ENCODE measurements at places on chromosomes 1 and 21.

- no peak for DNase-seq
Measured at GRCh38 chr1:219713981-219714381, 101.1 kb upstream of the ZC3H11B start.

DNA sequence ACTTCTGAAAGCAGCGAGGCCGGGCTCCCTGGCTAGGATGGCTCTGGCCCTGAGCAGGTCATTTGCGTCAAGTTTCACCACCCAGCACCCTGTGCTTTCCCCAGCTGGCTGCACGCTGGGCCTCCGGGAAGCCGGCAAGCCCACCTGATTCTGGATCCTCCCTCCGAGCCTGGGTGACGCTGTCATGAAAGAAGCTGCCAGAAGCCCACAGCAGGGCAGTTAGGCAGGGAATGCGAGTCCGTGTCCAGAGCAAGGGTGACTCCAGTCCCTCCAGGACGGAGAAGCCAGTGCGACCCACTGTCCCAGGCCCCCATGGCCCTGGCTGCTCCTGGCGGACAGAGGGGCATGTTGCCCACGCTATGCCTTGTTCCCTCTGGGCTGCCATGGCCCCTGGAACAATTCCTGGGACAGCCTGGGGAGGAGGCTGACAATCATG lies 44.4 kb upstream of the PCBP3 start:
- DNase-seq, result no peak

DNA sequence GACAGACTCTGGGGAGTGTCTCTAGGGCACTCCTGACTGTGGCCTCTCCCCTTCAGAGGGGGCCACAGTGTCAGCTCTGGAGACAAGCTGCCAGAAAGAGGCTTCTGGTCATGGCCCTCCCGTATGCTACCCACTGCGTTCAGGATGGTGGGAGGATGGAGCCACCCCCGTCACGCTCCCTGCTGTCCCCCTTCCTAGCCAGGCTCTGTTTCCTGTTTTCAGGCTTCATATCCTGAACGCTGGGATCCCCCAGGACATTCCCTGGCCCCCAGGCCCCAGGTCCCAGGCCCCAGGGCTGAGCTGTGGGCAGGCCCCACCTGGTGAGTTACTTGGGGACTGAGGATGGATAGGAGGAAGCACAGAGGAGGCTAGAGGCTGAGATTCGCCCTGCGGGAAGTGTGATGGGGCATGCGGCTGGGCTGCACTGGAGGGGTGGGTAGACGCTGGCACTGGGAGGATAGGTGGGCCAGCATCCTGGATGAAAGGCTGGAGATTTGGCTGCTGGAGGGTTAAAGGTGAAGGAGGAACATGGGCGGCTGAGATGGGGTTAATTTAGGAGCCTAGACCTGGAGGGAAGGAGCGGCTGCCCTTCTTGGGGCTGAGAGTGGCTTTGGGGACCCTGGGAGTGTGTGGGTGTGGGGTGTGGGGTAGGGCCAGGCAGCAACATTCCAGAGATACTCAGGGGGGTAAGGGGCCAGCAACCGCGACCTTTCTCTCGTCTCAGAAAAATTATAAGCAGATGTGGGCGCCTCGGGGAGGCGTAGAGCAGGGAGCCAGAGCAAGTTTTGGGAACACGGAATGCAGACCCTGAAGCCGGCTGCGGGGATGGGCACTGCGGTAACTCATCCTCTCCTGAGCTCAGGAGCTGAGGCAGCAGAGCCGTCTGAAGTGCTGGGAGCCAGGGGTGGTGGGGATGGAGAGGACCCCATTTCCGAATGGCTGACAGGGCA lies 8.7 kb downstream of the PEAR1 start:
- DNase-seq, result no peak

DNA sequence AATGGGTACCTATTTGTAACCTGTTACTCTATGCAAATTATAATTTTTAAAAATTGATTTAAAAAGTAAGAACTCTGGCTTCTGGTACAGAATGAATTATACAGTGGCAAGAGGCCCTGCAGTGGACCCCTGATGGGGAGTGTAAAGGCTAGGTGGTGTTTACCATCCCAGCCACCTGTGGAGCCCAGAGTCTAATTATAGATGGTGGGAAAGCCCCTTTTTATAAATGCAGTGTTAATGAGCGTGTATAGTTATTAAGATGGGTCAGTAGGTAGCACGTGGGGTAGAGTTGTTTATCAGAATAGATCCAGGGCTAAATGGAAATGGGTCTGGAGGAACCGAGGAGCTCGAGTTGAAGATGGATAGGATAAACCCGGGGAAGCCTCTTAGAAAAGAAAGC lies 13.9 kb upstream of the PRELP start:
- no peak for DNase-seq

DNA sequence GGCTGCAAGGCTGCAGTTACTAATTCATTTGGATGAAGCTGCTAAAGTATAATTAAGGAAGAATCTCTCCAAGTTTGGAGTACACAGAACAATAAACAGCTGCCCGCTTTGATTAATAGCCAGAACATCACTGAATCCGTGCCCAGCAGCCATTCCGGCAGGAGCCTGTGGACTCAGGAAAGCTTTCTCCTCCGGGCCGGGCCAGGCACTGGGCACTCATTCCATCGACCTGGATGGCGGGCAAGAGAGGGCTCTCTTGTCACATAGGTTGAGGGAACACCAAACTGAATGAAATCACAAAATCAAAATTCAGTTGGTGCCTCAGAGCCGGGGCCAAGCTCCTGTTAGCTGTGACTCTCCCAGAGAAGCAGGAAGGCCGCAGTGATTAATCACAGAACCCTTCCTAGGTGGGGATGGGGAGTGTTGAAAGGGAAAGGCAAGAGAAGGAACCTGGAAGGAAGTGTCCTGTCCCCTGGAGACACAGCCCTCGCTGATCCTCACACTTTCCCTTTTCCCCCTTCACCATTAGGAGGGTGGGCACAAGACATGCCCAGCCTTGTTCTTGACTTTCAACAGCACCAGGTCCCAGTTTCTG lies 306.7 kb downstream of the NPHP4 start:
- no peak for DNase-seq

- DNase-seq, result peak; percentile 9
Measured at GRCh38 chr1:207672522-207673130, 27.7 kb downstream of the CR1L start.

GRCh38 chr1:3564921-3565831 lies 46.1 kb downstream of the MEGF6 start:
- no peak for DNase-seq

DNA sequence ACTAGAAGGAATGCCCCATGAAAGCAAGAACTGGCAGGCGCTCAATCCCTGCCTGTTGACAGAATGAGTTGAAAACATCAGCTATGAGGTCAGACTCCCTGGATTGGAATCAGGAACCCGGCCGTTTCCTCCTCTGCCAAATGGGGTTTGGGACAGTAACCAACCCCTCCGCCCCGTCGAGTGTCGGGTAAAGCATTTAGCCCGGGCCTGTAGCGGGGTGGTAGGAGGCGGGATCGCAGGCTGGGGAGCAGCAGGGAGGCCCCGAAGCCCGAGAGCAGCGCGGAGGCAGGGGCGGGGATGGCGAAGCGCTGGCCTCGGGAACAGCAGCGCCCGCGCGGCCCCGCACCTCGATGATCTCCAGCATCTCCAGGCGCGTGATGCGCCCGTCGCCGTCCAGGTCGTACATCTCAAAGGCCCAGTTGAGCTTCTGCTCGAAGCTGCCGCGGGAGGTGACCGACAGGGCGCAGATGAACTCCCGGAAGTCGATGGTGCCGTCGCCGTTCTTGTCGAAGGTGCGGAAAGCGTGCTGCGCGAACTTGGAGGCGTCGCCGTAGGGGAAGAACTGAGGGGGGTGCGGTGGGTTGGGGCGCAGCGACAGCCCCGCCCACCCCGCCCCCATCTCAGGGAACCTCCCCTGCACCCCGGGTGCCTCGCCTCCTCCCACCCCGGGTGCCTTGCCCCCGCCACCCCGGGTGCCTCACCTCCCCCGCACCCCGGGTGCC lies 7.5 kb downstream of the HPCAL4 start:
- DNase-seq, result no peak

- no peak for DNase-seq
Measured at GRCh38 chr1:224338150-224338838, 8.3 kb upstream of the NVL start.

GRCh38 chr1:197838836-197839235 lies 63.6 kb upstream of the DENND1B start:
- no peak for DNase-seq

- no peak for DNase-seq
Measured at GRCh38 chr1:115529216-115529897, 112.4 kb upstream of the VANGL1 start.

- no peak for DNase-seq
Measured at GRCh38 chr21:41037212-41037611, 130.7 kb upstream of the BACE2 start.

- DNase-seq, result no peak
Measured at GRCh38 chr1:9193233-9193625, 41.3 kb upstream of the H6PD start.

DNA sequence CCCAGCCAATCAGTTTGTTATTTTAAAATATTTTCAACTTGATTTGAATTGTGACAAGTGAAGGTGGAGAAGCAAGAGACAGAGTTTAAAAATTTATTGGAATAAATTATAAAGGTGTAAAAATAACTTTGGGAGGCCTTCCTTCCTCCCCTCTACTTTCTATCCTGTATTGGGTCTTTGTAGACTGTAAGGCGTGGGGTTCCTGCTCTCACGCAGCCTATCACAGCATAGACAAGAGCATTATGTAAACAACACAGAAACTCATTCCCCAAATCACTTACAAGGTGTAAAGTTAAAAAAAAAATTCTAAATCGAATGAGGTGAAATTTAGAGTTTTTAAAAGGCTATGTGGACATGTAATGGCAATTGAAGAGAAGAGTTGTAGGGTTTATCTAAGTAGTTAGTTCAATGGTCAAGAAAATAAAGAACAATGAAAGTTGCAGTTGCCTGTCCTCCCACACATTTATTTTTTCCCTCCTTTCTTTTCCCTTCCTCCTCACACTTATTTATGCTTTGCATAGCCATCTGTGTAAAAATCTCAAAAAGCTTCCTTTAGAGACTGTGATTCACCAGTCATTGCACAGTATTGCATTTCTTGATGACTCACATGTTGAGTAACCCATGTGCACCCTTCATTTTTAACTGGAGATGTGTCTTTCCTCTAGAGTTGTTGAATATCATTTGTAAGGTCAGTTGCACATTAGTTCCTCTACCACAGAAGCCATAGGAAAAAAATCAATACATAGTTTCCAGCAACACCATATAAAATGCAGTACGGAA lies 242.2 kb downstream of the PTPRC start:
- DNase-seq, result peak; percentile 80

- DNase-seq, result no peak
Measured at GRCh38 chr21:40620386-40621145, 226.4 kb downstream of the DSCAM start.

- peak; percentile 80 for DNase-seq
Measured at GRCh38 chr1:40736085-40736531, 44.6 kb downstream of the NFYC start.

DNA sequence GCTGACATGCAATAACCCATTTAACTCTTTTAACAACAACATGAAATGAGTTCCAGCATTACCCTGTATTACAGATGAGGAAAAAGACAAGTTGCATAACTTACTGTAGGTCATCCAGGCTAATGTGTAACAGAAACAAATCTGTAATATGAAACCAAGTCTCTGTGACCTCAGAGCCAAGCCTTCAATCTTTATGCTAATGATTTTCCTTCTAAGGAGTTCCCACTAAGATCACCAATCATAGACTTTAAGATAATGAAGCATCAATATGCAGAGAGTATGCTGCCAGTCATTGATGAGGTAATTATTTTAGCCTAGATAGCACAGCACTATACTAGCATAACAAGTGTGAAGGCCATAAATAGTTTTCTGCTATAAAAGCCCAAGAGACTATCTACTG lies 35.6 kb upstream of the RNPC3 start:
- DNase-seq, result peak; percentile 11

- no peak for DNase-seq
Measured at GRCh38 chr1:199029855-199030254, 391.0 kb downstream of the PTPRC start.

DNA sequence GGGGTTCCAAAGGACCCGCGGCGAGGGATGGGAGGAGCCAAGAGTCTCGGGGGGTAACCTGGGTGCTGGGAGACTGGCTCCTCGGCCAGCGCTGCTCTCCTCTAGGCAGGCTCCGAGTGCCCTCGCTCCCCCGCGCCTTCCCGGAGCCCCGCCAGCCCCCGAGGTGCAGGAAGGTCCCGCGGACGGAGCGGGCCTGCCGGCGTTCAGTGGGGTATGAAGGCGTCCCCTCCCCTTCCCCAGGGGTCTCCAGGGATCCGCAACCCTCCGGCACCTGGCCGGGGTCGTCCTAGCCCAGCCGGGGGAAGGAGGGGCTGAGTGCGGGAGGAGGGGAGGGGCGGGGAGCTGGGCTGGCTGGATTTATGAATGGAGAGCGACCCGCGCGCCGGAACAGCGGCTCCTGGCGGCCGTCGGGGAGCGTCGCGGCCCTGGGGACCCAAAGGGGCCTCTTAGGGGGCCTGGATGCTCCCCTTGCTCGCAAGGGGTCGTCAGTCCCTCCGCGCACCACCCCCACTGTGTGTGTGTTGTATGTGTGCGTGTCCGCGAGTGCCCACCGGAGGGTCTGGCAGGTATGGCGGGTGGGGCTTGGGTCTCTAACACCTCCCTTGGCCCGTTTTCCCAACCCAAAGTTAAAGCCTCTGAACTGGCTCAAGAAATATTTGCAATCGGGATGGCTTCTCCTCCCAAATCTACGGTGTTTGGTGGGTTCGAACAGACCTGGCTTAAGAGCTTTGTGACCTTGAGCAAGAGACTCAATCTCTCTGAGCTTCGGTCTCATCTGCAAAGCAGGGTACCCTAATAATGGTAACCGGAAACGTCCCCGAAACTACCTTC lies 642 bp downstream of the HCRTR1 start:
- DNase-seq, result no peak

- DNase-seq, result no peak
Measured at GRCh38 chr1:199929556-199929955, 98.0 kb upstream of the NR5A2 start.

DNA sequence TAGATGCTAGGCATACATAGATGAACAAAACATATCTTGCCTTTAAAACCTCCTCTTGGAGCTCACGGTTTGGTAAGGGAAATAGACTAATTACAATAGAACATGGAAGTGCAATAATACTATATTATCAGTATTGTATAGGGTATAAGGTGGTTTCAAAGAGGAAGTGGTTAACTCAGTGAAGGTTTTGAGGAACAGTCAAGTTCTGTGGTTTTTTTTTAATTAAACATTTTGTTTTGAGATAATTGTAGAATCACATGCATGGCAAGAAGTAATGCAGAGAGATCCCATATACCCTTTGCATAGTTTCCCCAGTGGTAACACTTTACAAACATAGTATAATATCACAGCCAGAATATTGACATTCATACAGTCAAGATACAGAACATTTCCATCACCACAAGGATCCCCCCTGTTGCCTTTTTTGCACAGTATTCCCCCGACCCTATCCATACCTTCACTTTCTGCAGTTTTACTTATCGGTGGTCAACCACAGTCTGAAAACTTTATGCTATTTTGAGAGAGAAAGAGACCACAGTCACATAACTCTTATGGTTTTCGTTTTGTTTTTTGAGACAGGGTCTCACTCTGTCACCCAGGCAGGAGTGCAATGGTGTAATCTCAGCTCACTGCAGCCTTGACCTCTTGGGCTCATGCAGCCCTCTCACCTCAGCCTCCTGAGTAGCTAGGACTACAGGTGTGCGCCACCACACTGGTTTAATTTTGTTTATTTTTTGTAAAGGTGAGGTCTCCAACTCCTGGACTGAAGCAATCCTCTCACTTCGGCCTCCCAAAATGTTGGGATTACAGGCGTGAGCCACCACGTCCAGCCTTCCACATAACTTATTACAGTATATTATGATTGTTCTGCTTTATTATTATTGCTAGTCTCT lies 60.5 kb upstream of the KIAA1614 start:
- no peak for DNase-seq

Measured in astrocyte of the cerebellum (primary cell).